PC-9 (cell line): ENCODE measurements at places on chromosomes 3 and 15. TPM values are rescaled to one million over a fixed set of nuclear protein-coding genes. Genes with fewer than 3 reads are reported as not detected.

HEG1 gene
- total RNA-seq, result 30.2 and 33.5 TPM in 2 replicates

SORD gene
- 66.4 and 69.6 TPM in 2 replicates for total RNA-seq

C3orf85 gene
- not detected in 2 replicates for total RNA-seq

BCHE gene
- not detected in 2 replicates for total RNA-seq

MBD4 gene
- 48.6 and 49.4 TPM in 2 replicates for total RNA-seq

ZNF860 gene
- 2.6 and 5.3 TPM in 2 replicates for total RNA-seq

NCEH1 gene
- total RNA-seq, result 39.6 and 43.5 TPM in 2 replicates

DIPK2A gene
- total RNA-seq, result 18.7 and 23.6 TPM in 2 replicates

CLRN1 gene
- not detected in 2 replicates for total RNA-seq

PPCDC gene
- total RNA-seq, result 23.7 and 24.4 TPM in 2 replicates

ZPLD1 gene
- not detected in 2 replicates for total RNA-seq

SAXO2 gene
- total RNA-seq, result 1.7 and 2.7 TPM in 2 replicates

DNA sequence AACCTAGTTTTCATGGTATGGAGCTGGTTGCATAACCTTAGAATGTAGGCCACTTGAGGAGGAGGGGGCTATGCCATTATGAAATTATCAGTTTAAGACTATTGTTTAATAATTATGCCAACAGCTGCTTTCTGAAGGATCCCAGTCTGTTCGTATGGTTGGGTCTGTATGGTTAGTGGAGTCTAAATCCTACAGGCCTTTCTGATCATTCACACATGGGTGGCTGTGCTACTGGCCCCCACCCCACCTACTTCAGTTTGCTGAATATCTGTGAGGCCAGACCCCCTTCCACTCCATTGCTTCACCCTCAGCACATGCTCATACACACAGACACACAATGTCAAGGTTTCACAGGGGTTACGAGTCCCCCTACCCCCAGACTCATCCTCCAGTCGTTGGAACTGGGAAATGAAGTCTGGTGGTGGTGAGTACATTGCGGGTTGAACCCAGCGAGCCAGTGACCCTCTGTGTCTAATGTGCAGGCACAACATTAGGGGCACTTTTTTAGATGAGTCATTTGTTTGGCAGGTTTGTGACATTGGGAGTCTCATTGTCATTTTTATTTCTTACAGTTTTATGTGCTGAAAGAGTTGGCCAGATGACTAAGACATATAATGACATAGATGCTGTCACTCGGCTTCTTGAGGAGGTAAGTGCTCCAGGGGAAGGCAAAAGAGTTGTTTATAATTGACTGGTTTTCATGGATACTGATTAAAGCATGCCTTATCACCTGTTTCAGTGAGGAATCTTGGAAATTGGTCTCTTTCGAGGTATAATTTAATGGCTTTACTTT lies 85.3 kb downstream of the TRAK1 start:
- H3K4me1 ChIP-seq, result peaks cover 20% of the 10 kb centered on the region
- H3K4me3 ChIP-seq, result no peak overlapping the region
- DNase-seq, result no peak
- no peaks in the 10 kb centered on the region for H3K27me3 ChIP-seq
- H3K27ac ChIP-seq, result no peak overlapping the region

DNA sequence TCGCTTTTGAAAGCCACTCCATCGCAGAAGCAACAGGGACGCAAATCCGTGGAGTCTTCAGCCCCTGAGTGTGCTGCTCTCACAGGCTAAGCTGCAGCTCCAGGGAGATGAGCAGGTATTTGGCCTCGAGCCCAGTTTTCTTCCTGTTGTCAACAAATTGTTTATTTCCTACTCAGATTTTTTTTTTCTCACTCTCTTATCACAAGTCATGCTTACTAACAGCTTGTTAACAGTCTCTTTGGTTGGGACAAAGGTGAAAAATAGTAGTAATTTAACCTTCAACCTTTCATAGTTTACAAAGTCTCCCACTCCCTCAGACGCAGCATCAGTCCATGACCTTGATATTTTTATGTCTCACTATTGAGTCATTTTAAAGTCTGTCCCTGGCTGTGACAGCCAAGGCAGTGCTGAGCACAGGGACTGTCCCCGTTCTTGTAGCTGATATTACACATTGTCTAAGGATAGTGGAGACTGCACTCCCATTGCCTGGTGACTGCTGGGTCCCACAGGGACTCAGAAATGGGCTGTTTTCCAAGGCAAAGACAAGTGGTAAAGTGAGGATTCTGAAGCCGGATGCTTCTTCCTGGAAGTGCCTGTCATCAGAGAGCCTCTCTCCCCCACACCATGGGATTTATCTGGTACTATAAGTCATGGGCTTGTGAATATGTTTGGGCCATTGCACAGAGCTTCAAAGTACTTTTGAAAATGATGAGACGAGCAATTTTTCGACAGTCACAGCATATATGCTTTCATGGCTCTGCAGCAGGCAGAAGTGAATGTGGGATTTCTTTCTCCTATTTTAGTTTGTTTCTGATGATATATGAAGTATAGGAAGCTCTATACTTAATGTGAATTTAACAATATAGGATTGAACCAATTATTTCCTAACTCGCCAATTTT lies 59.8 kb upstream of the UNC13C start:
- no peak overlapping the region for H3K27ac ChIP-seq
- no peaks in the 10 kb centered on the region for H3K36me3 ChIP-seq
- no peaks in the 10 kb centered on the region for H3K4me1 ChIP-seq
- H3K4me3 ChIP-seq, result no peak overlapping the region

DNA sequence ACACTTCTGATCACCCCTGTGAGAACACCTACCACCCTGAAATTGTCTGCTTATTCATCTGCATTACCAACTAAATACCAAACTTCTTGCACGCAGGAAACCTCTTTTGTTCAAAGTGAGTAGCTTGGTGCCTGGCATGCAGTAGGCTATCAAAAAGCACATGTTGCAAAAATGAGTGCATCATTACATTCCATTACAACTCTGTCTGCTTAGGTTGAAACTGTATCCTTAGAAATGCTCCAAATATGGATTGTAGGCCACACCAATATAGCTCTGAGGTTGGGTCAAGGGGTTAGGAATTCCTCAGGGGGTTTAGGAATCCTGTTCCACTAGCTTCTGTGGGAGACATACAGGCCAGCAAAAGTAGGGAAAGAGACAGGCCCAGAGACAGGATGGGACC lies 107.2 kb downstream of the THRB start:
- no peak overlapping the region for H3K4me3 ChIP-seq
- H3K27ac ChIP-seq, result no peak overlapping the region
- H3K4me1 ChIP-seq, result peaks cover 32% of the 10 kb centered on the region
- H3K36me3 ChIP-seq, result no peaks in the 10 kb centered on the region

- no peak for DNase-seq
- H3K4me3 ChIP-seq, result no peak within 1 kb of the TSS
- H3K36me3 ChIP-seq, result no peaks in the 10 kb centered on the region
- no peaks in the 10 kb centered on the region for H3K27me3 ChIP-seq
These were observed at the start of gene SPTBN5 for GRCh38 chr15:41893422-41894250. Gene SPTBN5 (minus strand): TSS chr15:41894053. CDS start chr15:41893497, 556 bp downstream.

DNA sequence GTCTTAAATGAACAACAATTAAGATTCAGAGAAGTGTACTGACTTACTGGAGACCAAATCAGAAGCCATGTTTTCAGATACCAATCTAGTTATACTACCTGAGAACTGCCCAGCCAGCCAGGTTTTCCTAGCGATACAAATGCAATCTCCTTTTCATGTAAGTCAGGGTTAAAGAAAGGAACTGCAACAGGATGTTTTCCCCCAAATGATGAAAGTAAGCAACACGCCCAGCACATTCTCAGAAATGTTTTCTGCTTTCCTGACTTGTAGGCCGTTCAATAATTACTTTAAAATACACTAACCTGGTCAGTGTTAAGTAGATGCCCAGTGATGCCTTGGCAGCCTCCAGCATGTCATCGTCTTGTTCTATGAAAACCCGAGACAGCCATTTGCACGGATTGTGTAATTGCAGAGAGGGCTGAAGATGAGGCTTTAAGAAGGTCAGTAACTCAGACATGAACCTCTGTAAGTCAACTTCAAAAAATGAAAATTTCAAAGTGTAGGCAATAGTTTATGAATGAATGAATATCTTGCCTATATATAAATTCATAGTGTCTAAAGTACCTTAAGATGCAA lies 30.3 kb downstream of the LINS1 start:
- no peak overlapping the region for H3K27ac ChIP-seq
- H3K36me3 ChIP-seq, result no peaks in the 10 kb centered on the region
- no peak overlapping the region for H3K4me3 ChIP-seq
- no peaks in the 10 kb centered on the region for H3K27me3 ChIP-seq
- no peak for DNase-seq

- H3K27ac ChIP-seq, result no peak overlapping the region
- H3K36me3 ChIP-seq, result no peaks in the 10 kb centered on the region
- H3K4me3 ChIP-seq, result no peak overlapping the region
- 0 out of 2 replicates have a peak, but pooled peaks cover 12% of the 10 kb centered on the region for H3K4me1 ChIP-seq
- no peaks in the 10 kb centered on the region for H3K27me3 ChIP-seq
These were observed 31.3 kb downstream of the CCDC13 start for GRCh38 chr3:42741796-42742195.

- no peak overlapping the region for H3K27ac ChIP-seq
- H3K4me1 ChIP-seq, result no peaks in the 10 kb centered on the region
- DNase-seq, result no peak
- no peak overlapping the region for H3K4me3 ChIP-seq
- no peaks in the 10 kb centered on the region for H3K36me3 ChIP-seq
These were observed 120.5 kb downstream of the POLR2M start for GRCh38 chr15:57827021-57827420.

- peaks cover 3% of the 10 kb centered on the region for H3K4me1 ChIP-seq
- H3K27ac ChIP-seq, result no peak overlapping the region
- no peak overlapping the region for H3K4me3 ChIP-seq
- H3K36me3 ChIP-seq, result no peaks in the 10 kb centered on the region
- H3K27me3 ChIP-seq, result no peaks in the 10 kb centered on the region
These were observed 8.8 kb downstream of the IL1RAP start for GRCh38 chr3:190522621-190523222.

DNA sequence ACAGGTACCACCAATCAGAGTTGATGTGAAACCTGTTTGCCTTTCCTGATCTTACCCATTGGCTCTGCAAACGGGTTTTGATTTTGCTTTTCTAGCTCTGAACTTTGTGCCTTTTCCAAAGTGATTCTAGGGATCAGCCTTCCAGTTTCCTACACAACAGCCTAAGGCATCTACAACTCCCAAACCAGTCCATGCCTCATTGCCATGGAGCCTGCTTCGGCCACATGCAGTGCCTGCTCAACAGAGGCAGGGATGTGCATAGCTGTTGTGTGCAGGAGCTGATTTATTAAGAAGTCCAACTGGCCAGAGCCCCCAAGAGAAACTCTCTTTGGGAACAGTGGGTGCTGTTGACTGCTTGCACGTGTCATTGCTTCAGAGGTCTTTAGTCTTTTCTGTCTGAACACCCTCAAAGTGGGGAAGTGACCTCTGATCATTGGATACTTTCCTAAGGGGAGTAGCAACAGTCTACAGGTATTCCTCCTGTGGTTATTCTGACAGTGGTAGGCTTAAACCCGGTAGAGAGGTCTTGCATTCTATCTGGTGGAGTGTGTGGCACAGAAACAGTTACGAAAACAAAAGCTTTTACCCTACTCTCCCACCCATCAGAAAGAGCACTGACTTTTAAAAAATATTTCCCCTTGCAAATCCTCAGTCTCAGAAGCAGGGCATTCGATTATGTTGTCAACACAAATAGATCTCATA lies 36.6 kb upstream of the THSD4 start:
- H3K27me3 ChIP-seq, result no peaks in the 10 kb centered on the region
- peaks cover 26% of the 10 kb centered on the region for H3K4me1 ChIP-seq
- no peaks in the 10 kb centered on the region for H3K36me3 ChIP-seq
- DNase-seq, result no peak
- no peak overlapping the region for H3K4me3 ChIP-seq

- peaks cover 16% of the 10 kb centered on the region for H3K4me1 ChIP-seq
- no peak overlapping the region for H3K4me3 ChIP-seq
These were observed 110.1 kb upstream of the MLF1 start for GRCh38 chr3:158460926-158461325.

GRCh38 chr3:172751175-172751704 lies 714 bp downstream of the ECT2 start:
- H3K27me3 ChIP-seq, result no peaks in the 10 kb centered on the region
- no peak for DNase-seq
- peak overlapping the region; percentile 81 for H3K4me3 ChIP-seq
- peaks cover 67% of the 10 kb centered on the region for H3K4me1 ChIP-seq

- H3K27ac ChIP-seq, result no peak overlapping the region
- H3K4me3 ChIP-seq, result no peak overlapping the region
- H3K4me1 ChIP-seq, result no peaks in the 10 kb centered on the region
These were observed 14.8 kb upstream of the CX3CR1 start for GRCh38 chr3:39294446-39295183.

- peak overlapping the region; percentile 61 for H3K27ac ChIP-seq
- no peaks in the 10 kb centered on the region for H3K27me3 ChIP-seq
- H3K4me1 ChIP-seq, result peaks cover 16% of the 10 kb centered on the region; the same call in 1 of the 2 replicates
- no peak for DNase-seq
- H3K36me3 ChIP-seq, result no peaks in the 10 kb centered on the region
These were observed 72.7 kb upstream of the TSPAN3 start for GRCh38 chr15:77143616-77144015.

DNA sequence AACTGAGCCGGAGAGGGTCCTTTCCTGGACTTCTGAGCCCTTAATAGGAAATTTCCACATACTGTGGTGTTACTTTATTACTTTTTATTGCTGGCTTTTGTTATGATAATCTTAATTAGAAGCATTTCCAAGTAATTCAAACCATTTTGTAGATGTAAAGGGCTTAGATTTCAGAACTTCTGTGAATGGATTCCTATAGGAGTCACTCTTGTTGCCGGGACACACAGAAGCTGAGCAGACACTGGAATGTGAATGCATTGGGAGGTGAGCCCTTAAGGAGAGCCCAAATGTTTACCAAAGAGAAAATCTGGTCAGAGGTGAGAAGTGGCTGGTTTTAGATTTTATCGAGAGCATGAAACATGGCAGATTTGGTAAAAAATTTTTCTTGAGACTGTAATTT lies 87.4 kb downstream of the FNDC3B start:
- peaks cover 70% of the 10 kb centered on the region for H3K36me3 ChIP-seq
- H3K27me3 ChIP-seq, result no peaks in the 10 kb centered on the region
- peak overlapping the region; percentile 78 for H3K27ac ChIP-seq
- H3K4me1 ChIP-seq, result peaks cover 85% of the 10 kb centered on the region
- no peak overlapping the region for H3K4me3 ChIP-seq

- H3K4me1 ChIP-seq, result peaks cover 20% of the 10 kb centered on the region
- H3K4me3 ChIP-seq, result no peak overlapping the region
- H3K36me3 ChIP-seq, result no peaks in the 10 kb centered on the region
- no peak overlapping the region for H3K27ac ChIP-seq
- H3K27me3 ChIP-seq, result no peaks in the 10 kb centered on the region
These were observed 36.0 kb upstream of the BCL2A1 start for GRCh38 chr15:80006946-80007345.

GRCh38 chr3:38108649-38109579 lies 28.0 kb downstream of the ACAA1 start:
- H3K27ac ChIP-seq, result no peak overlapping the region
- H3K4me3 ChIP-seq, result no peak overlapping the region
- DNase-seq, result no peak

- no peaks in the 10 kb centered on the region for H3K4me1 ChIP-seq
- no peak overlapping the region for H3K27ac ChIP-seq
- no peak for DNase-seq
These were observed 11.4 kb downstream of the CCDC14 start for GRCh38 chr3:123949641-123950040.

- H3K27ac ChIP-seq, result no peak overlapping the region
- DNase-seq, result no peak
- H3K36me3 ChIP-seq, result peaks cover 7% of the 10 kb centered on the region; the same call in 1 of the 2 replicates
- peaks cover 15% of the 10 kb centered on the region for H3K4me1 ChIP-seq
- H3K4me3 ChIP-seq, result no peak overlapping the region
- H3K27me3 ChIP-seq, result no peaks in the 10 kb centered on the region
These were observed 48.8 kb downstream of the UBP1 start for GRCh38 chr3:33391255-33391995.

- H3K4me3 ChIP-seq, result no peak overlapping the region
- H3K27ac ChIP-seq, result no peak overlapping the region
- no peaks in the 10 kb centered on the region for H3K27me3 ChIP-seq
- no peaks in the 10 kb centered on the region for H3K4me1 ChIP-seq
These were observed 103.0 kb upstream of the DPH6 start for GRCh38 chr15:35648941-35649340.

- no peaks in the 10 kb centered on the region for H3K4me1 ChIP-seq
- no peak overlapping the region for H3K27ac ChIP-seq
- H3K27me3 ChIP-seq, result no peaks in the 10 kb centered on the region
- H3K36me3 ChIP-seq, result no peaks in the 10 kb centered on the region
These were observed 9.8 kb downstream of the ABTB1 start for GRCh38 chr3:127682561-127682960.
